GM23248 (cell line): ENCODE measurements at places on chromosomes 16 and 17. TPM values are rescaled to one million over a fixed set of nuclear protein-coding genes. Genes with fewer than 3 reads are reported as not detected.

- no peak for DNase-seq
Measured at GRCh38 chr16:79336437-79337229, 263.9 kb downstream of the MAF start.

GRCh38 chr16:17780181-17780580, 309.4 kb upstream of the XYLT1 start:
- no peak for DNase-seq

The PIRT gene
- total RNA-seq = not detected in 2 replicates

The IGSF6 gene
- not detected in 2 replicates for total RNA-seq

The CDRT15 gene
- total RNA-seq = not detected in 2 replicates
